ENCODE measurements at places on chromosomes 3 and 15.

DNA sequence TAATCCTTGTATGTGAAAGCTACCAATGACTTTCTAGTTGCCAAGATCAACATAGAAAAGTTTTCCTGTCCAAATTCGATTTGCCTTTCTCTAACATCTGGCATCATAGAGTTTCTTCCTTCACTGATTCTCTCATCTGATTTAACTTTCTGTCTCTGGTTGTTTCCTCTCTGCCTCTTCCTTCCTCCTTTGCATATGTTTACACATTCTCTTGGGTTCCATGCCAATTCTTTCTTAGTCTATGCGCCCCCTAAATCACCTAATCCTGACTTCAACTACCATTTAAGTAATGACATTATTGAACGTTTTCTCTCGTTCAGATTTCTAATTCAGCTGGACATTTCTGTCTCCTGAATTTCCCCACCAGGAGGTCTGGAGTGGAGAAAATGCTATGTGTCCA, 561.9 kb upstream of the TGFBR2 start:
- DNase-seq, result no peak

GRCh38 chr15:43469867-43470266, 23.1 kb downstream of the TP53BP1 start:
- no peak for DNase-seq

- no peak for DNase-seq
Observed at GRCh38 chr15:63514531-63514943, 10.1 kb downstream of the USP3 start.

GRCh38 chr3:8517487-8517886, 15.9 kb downstream of the LMCD1 start:
- DNase-seq, result no peak

DNA sequence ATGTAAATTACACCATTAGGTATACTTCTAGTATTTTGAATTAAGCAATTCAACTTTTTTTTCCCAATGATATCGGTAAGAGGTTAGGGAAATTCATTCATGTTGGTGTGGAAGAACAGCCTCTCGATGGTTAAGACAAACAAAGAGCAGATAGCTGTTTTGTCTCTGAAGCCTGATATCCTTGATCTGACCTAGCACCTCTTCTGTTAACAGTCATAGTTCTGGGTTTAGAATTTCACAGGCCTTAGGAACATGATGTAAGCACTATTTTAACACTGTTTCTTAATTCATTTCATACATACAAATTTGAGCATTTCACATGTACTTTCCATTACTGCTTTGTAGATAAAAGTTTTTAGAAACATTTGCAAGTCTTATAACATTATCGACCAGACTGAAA, 367.5 kb upstream of the ZNF385D start:
- no peak for DNase-seq

DNA sequence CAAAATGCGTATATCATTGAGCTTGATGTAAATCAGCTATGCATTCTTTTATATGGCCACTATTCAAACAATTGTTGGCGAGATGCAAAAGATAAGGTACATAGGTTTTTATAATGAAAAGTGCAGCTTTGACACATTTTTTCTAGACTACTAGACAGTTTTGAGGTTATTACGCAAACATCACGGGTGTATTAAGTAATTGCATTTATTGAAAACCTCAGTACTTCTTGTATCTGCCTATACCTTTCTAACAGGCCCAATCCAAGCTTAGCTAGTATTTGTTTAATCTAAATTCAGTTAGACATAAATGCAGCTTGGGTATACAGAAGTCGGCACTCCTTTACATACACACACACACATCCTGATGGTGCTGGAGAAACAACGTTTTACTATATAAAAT, 2.7 kb downstream of the SPESP1 start:
- no peak for DNase-seq

DNA sequence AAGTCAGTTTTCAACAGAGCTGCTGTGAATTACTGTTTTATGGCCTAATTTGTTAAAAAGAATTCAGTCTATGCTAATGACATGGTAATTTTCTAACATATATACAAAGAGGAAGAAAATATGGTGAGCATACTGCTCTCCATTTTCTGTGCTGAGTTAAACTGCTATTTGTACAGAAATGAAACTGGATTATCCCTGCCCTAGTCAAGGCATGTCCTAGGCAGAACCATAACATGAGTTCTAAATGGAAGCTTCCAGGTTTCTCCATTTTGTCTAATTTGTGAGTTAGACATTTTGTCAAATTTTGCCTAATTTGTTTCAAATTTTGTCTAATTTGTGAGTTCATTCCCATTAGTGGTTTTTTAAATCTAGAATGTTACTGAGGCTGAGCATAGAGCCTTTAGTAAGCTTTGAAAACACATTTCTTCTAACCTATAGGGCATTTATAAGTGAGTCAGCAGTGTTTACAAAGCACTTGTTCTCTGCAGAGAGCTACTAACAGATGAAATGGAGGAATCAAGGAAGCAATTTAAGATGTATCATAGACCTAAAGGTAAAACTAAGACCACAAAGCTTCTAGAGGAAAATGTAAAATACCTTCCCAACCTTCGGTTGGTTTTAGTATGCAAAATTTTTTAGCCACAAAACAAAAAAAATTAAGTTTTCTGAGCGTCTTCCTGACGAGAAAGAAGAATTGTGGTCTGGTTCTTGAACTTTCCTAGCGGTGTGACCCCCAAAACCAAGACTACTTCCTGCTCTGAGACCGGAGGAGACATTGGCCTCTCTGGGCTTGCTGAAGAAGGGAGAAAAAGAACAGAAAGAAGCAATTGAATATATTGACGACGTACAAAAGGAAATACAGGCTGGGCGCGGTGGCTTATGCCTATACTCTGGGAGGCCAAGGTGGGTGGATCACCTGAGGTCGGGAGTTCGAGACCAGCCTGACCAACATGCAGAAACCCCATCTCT, 9.8 kb downstream of the P2RY14 start:
- no peak for DNase-seq

DNA sequence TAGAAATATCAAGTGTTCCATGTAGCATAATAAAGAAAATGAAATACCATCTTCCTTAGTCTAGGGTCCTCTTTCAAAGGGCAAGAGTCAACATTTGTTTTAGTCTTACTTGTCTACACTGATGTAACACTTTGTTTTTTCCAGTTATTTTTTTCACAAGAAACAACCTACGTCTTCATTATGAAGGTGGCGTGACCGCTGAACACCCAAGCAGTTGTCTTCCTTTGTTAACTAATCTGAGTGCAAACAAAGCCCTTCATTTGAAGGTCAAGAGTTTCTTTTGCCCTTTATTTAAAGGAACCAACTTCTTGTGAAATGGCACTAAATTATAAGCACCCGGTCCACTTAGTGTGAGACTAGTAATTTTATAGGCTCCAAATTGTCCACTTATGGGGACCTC, 73.2 kb downstream of the CD47 start:
- no peak for DNase-seq

GRCh38 chr3:114584734-114585371, 291.0 kb downstream of the TIGIT start:
- no peak for DNase-seq
